MCF 10A (cell line): ENCODE measurements at places on chromosomes 16 and 17.
A peak's percentile ranks its signal among the peaks of the same experiment; 100 is the strongest.

- DNase-seq: no peak
These were observed 11.2 kb upstream of the ACSF2 start for GRCh38 chr17:50414808-50415207.

GRCh38 chr17:63549289-63549945 lies 860 bp upstream of the DCAF7 start:
- no peak for DNase-seq

DNA sequence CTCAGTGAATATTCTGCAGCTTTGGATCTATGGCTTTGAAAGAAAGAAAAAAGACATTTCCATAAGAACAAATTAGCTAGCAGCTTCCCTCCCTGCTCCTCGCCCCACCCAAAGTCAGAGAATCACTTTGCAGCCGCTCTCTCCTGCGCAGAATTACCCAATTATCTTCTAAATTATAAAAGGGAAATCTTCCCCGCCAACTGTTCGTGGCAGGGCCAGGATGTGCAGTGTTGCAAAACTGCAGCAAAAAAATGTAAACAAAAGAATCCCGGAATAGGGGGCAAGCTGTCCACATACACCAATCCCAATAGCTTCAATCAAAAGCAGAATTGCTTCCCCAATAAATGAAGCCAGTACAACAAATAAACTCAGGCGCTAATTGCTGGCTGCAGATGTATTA lies 510.6 kb downstream of the RBFOX1 start:
- DNase-seq: no peak

DNA sequence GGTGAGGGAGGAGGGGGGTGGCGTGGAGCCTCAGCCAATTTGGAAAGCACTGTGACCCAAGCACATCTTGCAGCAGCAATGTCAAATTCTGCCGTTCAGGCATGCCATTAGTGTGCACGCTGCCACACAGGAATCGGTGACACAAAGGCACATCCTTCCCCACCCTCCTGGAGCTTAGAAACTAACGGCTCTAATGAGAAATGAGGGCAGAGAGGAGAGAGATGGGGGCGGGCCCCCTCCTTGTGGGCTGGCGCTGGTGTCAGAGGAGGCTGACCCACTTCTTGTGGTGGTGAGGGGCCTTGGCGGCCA lies 94.8 kb downstream of the RTN4RL1 start:
- no peak for DNase-seq

- DNase-seq: peak; percentile 80
These were observed 44.3 kb downstream of the HOXB1 start for GRCh38 chr17:48486557-48486956.

- peak; percentile 14 for DNase-seq
These were observed 754 bp upstream of the SLFN11 start for GRCh38 chr17:35373984-35374765.

- no peak for DNase-seq
These were observed 40.0 kb upstream of the CDYL2 start for GRCh38 chr16:80844395-80844794.
